ENCODE measurements at places on chromosomes 6 and 20. TPM values are rescaled to one million over a fixed set of nuclear protein-coding genes. Genes with fewer than 3 reads are reported as not detected.

- DNase-seq: no peak
Observed at GRCh38 chr6:151698931-151699700, 108.4 kb upstream of the ESR1 start.

DNA sequence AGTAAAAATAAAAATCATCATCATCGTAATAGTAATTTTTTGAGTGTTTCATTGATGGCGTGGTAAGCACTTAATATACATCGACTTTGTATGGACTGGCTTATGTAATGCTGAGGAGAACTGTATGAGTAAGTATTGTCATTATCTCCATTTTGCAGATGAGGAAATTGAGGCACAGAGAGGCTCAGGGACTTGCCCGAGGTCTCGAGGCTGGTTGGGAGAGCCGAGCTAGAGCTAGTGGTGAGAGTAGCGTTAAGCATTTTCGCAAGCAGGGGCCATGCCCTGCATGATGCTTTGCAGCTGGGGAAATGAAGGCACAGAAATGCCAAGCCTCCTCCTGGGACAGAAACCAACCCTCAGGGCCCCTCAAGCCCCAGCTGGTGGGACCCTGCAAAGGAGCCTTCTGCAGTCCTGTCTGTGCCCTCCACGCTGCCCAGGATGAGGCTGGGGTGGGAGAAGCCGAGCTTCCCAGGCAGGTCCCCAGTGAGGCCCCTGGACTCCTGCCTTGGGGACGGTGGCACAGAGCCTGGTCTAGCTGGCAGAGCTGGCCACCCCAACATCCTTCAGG, 31.1 kb upstream of the STX16 start:
- no peak for DNase-seq

DNA sequence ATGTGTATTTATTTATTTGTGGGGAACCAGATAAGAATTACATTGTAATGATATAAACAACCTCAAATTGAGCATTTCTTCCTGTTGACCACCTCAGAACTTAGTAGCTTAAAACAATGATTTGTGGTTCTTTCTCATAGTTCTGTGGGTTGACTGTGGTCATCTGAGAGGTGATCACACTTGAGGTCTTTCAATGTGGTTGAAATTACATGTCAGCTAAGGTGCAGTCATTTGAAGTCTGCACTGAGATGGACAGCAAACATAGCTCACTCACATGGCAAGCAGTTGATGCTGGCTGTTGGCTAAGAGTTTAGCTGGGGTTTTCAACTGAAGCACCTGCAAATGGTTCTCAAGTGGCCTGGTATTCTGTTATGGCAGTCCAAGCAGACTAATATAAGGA, 436.7 kb upstream of the MAP3K7 start:
- no peak for DNase-seq

GRCh38 chr20:58760856-58761255, 68.3 kb downstream of the NPEPL1 start:
- DNase-seq: no peak

DNA sequence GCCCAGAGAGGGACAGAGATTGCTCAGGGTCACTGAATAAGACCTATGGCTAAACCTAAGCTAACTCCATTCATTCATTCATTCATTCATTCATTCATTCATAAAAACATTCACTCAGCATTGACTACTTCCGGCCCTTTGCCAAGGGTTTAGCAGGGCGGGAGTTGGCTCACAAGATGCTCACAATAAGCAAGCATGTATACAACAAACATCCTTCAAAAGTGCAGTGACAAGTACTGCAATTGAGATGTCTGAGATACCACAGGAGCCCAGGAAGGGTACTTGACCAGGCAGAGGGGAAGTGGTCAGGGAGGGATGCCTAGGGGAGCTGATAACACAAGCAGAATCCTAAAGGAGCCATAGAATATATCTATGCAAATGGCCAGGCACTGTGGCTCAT, 18.2 kb upstream of the KIAA1755 start:
- DNase-seq: no peak

STMND1 gene
- not detected for total RNA-seq

GRCh38 chr6:25042984-25043725, 107.4 kb upstream of the RIPOR2 start:
- DNase-seq: no peak
